Stimulated activated CD8-positive, alpha-beta memory T cell treated with anti-CD3 and anti-CD28 coated beads, Interleukin-4, amount 100 ng/mL, for 24 hours (primary cell): ENCODE measurements at places on chromosomes 5 and 9.

- no peak for DNase-seq
Measured at GRCh38 chr9:123329329-123329955, 26.6 kb upstream of the CRB2 start.

GRCh38 chr5:3075309-3075708 lies 323.8 kb upstream of the IRX2 start:
- DNase-seq = no peak

DNA sequence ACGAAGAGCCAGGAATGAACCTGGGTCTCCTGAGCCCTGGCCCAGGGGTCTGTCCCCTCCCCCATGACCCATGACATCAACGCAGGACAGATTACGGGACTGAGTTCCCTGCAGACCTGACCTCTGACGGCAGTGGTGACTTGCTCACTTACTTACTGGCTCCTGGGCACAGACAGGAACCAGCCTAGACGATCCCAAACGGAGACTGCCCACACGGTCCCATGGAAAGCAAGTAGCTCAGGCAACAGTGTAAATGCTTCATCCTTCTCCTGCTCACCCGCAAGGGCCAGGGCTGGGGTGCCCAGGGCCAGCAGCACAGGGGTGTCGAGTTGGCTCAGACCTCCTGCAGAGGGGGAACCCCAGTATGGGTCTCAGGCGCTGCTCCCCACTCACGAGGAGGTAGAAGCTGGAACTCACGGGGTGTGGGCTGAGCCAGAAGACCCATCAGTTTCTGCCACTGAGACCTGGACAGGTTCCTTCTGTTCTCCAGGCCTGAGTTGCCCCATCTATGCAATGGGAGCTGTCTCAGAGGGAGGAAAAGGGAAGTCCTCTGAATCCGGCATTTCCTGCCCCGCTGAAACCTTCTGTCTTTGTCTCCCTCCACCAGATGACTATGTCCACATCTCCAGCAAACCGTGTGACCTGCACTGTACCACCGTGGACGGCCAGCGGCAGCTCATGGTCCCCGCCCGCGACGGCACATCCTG lies 5.6 kb downstream of the ADAMTSL2 start:
- no peak for DNase-seq

GRCh38 chr5:128406803-128407202 lies 131.2 kb downstream of the FBN2 start:
- no peak for DNase-seq

DNA sequence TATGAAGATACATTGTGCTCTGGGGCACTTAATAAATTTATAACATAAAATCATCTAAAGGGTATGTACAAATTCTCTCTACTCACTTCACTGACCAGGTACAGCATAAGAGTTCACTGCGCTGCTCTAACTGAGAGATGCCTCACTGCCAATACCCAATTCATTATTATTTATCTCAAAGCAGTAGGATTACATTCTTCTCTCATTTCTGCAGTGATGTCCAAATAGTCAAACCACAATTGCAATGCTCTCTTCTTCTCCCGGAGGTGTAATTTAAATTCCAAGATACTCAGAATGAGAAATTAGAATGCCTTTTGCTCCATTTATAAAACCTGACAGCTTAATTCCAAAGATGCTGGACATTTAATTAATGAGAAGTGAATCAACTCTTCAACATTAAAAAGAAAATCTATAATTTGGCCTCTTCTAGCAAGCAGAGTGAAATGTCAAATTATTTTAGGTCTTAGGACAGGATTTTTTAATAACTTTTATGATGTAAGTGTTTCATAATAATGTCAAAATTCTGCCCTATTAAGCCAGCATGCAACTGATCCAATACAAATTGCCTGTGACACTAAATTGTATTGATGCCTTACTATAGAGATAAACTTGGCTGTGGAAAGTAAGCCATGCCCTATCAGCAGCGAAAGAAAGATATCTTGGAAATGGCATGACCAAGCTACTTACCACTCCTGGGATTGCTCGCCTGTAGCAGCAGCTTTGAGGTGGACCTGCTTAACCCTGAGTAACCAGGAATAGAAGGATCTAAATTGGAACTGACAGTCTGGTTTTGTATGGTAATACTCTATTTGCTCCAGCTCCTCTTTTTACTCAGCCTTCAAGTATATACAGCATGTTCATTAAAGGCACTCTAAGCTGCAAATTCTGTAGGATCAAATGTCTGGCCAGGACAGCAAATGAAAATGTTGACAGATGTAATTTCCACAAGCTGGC lies 374.2 kb upstream of the TYRP1 start:
- no peak for DNase-seq

GRCh38 chr5:31232273-31232888 lies 38.9 kb downstream of the CDH6 start:
- DNase-seq = no peak

DNA sequence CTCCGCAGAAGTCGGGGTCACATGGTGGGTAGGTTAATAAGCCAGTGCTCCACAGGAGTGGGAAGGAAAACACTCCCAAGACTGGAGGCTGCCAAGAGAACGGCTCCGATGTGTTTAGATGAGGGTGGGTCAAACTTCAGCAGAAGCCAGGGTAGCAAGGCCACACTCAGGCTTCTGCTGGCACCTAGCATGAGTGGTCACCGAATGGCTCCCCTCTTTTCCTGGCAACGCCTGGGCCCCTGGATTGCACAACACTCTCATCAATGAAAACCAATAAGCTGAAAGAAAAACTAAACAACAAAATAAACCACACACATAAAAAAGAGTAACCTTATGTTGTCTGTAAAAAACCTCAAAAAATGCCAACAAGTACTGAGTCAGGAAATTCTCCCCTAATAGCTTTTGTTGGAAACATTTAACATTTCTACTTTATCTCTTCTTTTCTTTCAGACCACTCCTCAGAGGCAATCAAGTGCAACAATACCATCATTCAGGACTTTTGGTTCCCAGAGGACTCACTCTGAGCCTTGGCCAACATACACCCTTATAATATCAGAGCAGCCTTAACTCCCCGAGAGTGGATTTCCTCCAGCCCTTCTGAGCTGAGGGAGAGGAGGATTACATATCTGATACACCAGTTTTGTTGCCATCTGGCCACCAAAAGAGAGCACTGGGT lies 279.9 kb downstream of the ENC1 start:
- DNase-seq = no peak
